ENCODE measurements at places on chromosomes 5 and 9. TPM values are rescaled to one million over a fixed set of nuclear protein-coding genes. Genes with fewer than 3 reads are reported as not detected.
A peak's percentile ranks its signal among the peaks of the same experiment; 100 is the strongest.

The GOLPH3 gene
- 102 TPM for total RNA-seq

- peaks cover 36% of the 10 kb centered on the region for H3K4me1 ChIP-seq
- no peak for DNase-seq
- no peak overlapping the region for H3K4me3 ChIP-seq
- no peak overlapping the region for H3K27ac ChIP-seq
- peaks cover 40% of the 10 kb centered on the region for H3K36me3 ChIP-seq
- H3K27me3 ChIP-seq = no peaks in the 10 kb centered on the region
These were observed 9.1 kb downstream of the PIK3R1 start for GRCh38 chr5:68224509-68225187.

The PPP2R2B gene
- total RNA-seq = not detected

DNA sequence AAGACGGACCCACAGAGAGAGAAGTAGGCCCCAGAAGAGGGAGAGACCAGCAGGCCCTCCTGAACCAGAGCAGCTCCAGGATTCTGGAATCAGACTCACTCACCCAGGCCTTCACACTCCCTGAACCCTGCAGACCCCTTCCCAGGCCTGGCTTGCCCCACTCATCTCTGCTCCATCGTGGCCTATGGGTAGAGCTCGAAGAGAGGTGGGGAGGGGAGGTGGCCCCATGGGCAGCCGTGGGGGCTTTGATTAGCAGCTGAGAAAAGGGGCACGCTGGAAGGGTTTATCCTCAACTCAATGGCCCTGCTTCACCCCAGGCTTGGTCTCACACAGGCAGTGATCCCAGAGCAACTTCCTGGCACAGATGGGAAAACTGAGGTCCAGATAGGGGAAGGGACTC is 613 bp downstream of the MYMK start:
- peaks cover 31% of the 10 kb centered on the region for H3K27me3 ChIP-seq
- H3K27ac ChIP-seq = no peak overlapping the region
- H3K4me1 ChIP-seq = peaks cover 41% of the 10 kb centered on the region
- H3K4me3 ChIP-seq = no peak overlapping the region

The SLC28A3 gene
- total RNA-seq = not detected

- peaks cover 40% of the 10 kb centered on the region for H3K4me1 ChIP-seq
- peak overlapping the region; percentile 63 for H3K27ac ChIP-seq
- no peaks in the 10 kb centered on the region for H3K27me3 ChIP-seq
- peak; percentile 43 for DNase-seq
- peak overlapping the region; percentile 72 for H3K4me3 ChIP-seq
These were observed 789 bp downstream of the ACER2 start for GRCh38 chr9:19409401-19410194.

The CAVIN4 gene
- 1.00 TPM for total RNA-seq

- H3K4me1 ChIP-seq = peaks cover under 1% of the 10 kb centered on the region
- H3K4me3 ChIP-seq = no peak overlapping the region
- H3K27me3 ChIP-seq = no peaks in the 10 kb centered on the region
- H3K36me3 ChIP-seq = peaks cover 7% of the 10 kb centered on the region
- no peak overlapping the region for H3K27ac ChIP-seq
These were observed 10.4 kb downstream of the PKN3 start for GRCh38 chr9:128712451-128713410.

GRCh38 chr5:27010646-27011045 is 27.7 kb downstream of the CDH9 start:
- H3K4me1 ChIP-seq = no peaks in the 10 kb centered on the region
- H3K36me3 ChIP-seq = no peaks in the 10 kb centered on the region
- H3K27ac ChIP-seq = no peak overlapping the region

- no peaks in the 10 kb centered on the region for H3K27me3 ChIP-seq
- H3K36me3 ChIP-seq = peaks cover 3% of the 10 kb centered on the region
- no peak overlapping the region for H3K4me3 ChIP-seq
- H3K27ac ChIP-seq = no peak overlapping the region
- H3K4me1 ChIP-seq = no peaks in the 10 kb centered on the region
These were observed 87.6 kb downstream of the SUSD1 start for GRCh38 chr9:112087506-112087905.

The NR6A1 gene
- total RNA-seq = 31.5 TPM

The ANKRD18B gene
- 1.2 TPM for total RNA-seq

DNA sequence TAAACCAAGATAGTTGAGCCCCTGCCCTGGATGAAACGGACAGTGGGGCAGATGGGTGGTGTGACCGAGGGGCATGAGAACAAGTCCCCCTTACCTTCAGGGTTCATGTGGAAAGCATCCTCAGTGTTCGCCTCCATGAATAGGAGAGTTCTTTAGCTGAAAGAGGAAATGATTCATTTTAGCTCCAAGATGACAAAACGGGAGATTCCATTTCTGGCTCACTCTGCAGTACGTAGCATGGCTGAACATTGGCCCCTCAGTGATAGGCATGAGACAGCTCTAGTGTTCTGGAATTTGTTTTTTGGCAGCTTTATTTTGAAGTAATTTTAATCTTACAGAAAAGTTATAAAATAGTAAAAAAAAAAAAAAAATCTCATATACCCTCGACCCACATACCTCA is 70.2 kb upstream of the AGXT2 start:
- no peak overlapping the region for H3K27ac ChIP-seq
- no peaks in the 10 kb centered on the region for H3K27me3 ChIP-seq
- H3K4me1 ChIP-seq = peaks cover 29% of the 10 kb centered on the region

DNA sequence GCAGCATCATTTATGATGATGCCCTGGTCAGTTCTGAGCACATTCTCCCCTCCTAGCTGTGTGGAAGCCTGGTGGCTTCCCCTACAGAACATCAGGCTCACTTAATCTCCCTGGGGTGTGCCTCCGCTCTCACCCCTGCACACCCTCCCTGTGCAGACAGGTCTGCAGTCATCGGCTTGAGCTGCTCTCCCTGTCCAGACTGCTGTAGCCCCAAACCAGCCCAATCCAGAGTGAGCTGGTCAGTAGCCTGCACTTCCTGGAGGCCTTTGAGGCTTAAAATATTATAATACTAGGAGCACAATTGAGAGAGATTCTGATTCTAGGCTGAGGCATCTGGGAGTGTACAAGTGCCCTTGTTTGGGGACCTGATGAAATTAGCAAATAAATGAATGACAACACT is 60.2 kb downstream of the PPARGC1B start:
- H3K4me1 ChIP-seq = peaks cover 2% of the 10 kb centered on the region
- DNase-seq = no peak
- H3K27me3 ChIP-seq = no peaks in the 10 kb centered on the region
- no peak overlapping the region for H3K4me3 ChIP-seq
- H3K36me3 ChIP-seq = no peaks in the 10 kb centered on the region

The ARL14EPL gene
- total RNA-seq = not detected

DNA sequence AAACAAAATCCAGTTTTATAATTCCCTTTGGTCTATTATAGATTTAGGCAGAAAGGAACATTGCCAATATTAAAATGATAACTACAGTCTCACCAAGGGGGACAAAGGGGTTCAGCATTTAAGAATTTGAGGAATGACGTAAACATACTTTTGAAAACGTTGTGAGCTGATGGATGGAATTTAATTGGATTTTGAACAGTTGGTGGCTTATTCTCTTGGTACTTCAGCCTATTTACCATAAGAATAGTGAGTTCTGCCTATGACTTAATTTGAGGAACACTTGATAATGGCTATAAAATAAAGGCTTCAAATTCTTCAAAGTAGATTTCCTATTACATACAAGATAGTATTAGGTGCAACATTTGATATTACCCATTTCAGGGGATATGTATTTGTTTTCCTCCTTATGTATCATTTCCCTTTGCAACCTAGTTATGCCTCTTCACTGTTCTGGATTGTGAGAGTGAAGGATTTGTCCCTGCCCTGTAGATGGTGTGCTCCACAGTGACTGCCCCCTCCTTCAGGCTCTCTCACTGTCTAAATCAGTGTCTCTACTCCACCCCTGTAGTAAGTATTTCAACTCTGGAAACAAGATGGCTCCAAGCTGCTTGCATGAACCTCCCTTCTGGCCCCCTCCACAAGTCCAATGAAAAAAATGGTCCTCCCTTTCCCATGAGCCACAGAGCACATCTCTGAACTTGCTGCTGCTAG is 225.6 kb downstream of the ARHGEF28 start:
- no peak overlapping the region for H3K4me3 ChIP-seq
- no peaks in the 10 kb centered on the region for H3K27me3 ChIP-seq
- DNase-seq = no peak
- peaks cover 13% of the 10 kb centered on the region for H3K36me3 ChIP-seq

GRCh38 chr9:76177931-76178330 is 216.3 kb downstream of the RFK start:
- no peaks in the 10 kb centered on the region for H3K27me3 ChIP-seq
- DNase-seq = no peak
- no peak overlapping the region for H3K27ac ChIP-seq
- no peak overlapping the region for H3K4me3 ChIP-seq
- no peaks in the 10 kb centered on the region for H3K4me1 ChIP-seq

The CYLC2 gene
- total RNA-seq = not detected

GRCh38 chr9:100472788-100473275 is at the start of gene TMEFF1:
TSS of gene TMEFF1 (plus strand) at chr9:100473149. CDS start at chr9:100473545, 396 bp downstream.
- H3K36me3 ChIP-seq = no peaks in the 10 kb centered on the region
- peaks cover 36% of the 10 kb centered on the region for H3K4me1 ChIP-seq

GRCh38 chr5:116583862-116584222 is 9.2 kb upstream of the SEMA6A start:
- DNase-seq = no peak
- H3K4me1 ChIP-seq = peaks cover 10% of the 10 kb centered on the region
- no peak overlapping the region for H3K4me3 ChIP-seq
- no peaks in the 10 kb centered on the region for H3K27me3 ChIP-seq
- H3K27ac ChIP-seq = no peak overlapping the region
- no peaks in the 10 kb centered on the region for H3K36me3 ChIP-seq

The SV2C gene
- total RNA-seq = not detected

GRCh38 chr9:16575142-16575985 is 295.1 kb downstream of the BNC2 start:
- H3K4me3 ChIP-seq = no peak overlapping the region
- no peaks in the 10 kb centered on the region for H3K36me3 ChIP-seq
- H3K27ac ChIP-seq = no peak overlapping the region
- no peaks in the 10 kb centered on the region for H3K27me3 ChIP-seq
- H3K4me1 ChIP-seq = no peaks in the 10 kb centered on the region

The ZBED3 gene
- 3.1 TPM for total RNA-seq

GRCh38 chr5:76705574-76705973 is 10.4 kb upstream of the F2R start:
- H3K27me3 ChIP-seq = no peaks in the 10 kb centered on the region
- no peak for DNase-seq
- no peak overlapping the region for H3K27ac ChIP-seq

DNA sequence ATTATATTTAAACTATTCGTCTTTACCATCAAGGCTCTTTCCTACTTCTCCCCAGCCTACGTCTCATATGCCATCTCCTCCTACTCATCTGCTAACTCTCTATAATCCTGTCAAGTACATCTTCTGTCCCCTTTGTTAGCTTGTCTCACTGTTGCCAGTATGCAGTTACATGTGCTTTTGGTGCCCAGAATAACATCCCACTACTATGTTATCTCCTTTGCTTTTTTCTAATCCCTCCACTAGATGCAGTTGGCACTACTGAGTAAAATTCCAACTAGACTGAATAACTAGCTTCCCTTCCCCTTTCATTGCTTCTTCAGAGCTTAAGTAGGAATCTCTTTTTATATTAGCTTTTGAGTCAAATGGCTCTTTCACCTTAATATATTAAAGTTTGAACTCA is 3.0 kb upstream of the ARRDC3 start:
- no peak overlapping the region for H3K4me3 ChIP-seq
- no peaks in the 10 kb centered on the region for H3K4me1 ChIP-seq
- no peaks in the 10 kb centered on the region for H3K36me3 ChIP-seq
- H3K27ac ChIP-seq = no peak overlapping the region
- no peaks in the 10 kb centered on the region for H3K27me3 ChIP-seq

DNA sequence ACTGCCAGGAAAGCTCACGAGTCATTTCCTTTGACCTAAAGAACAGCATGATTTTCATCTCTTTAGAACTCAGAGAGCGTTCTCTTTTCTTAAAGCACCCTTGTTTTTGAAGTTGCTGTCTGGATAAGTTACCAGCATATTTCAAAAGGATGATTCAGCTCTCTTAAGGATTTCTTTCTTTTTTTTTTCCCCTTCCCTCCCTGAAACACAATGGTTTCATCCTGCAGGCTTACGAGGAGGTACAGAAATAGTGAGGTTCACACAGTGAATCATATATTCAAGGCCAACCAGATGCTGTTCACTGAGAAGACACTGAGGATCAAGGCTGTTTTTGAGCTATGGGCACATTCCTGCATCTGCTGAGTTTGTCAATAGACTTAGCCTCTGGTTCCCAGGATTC is 257.2 kb downstream of the KIF4B start:
- H3K4me1 ChIP-seq = no peaks in the 10 kb centered on the region
- DNase-seq = no peak
- no peaks in the 10 kb centered on the region for H3K27me3 ChIP-seq
- H3K27ac ChIP-seq = no peak overlapping the region
- H3K36me3 ChIP-seq = no peaks in the 10 kb centered on the region

DNA sequence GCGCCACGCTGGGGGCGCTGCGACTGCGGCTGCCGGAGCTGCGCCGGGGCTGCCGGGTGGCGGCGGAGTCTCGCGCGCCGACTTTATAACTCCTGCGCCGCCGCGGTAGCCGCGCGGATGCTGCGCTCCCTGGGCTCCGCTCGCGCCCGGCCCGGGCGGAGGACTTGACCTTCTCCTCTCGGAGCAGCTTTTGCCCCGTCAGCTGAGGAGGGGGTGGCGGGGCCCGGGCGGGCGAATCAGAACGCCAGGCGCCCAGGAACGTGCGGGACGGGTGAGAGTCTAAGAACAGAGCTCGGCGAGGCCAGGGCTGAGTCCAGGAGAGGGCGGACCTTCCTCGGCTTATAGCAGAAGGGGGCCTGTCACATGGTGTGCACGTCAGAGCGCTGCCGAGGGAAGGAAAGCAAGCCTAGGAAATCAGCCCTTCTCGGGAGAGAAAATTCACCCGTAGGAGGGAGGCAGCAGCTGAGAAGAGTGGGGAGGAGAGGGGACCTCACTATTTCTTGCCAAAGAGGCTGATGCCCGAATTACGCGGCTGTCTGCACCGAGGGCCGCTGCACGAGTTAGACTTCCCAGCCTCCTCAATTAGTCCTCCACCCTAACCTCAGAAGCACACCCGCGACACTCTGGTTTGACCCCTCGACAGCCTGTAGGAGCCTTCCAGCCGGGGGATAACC is at the start of gene FOXD1:
TSS of gene FOXD1 (minus strand) at position 315 of the 674 bp plus-strand sequence. CDS start 415 bp downstream, outside the sequence.
- H3K27ac ChIP-seq = no peak within 1 kb of the TSS
- peak within 1 kb of the TSS; percentile 55 for H3K4me3 ChIP-seq
- DNase-seq = peak; percentile 32
- peaks cover 15% of the 10 kb centered on the region for H3K27me3 ChIP-seq
- H3K36me3 ChIP-seq = no peaks in the 10 kb centered on the region

The CACNA1B gene
- 0.04 TPM for total RNA-seq

DNA sequence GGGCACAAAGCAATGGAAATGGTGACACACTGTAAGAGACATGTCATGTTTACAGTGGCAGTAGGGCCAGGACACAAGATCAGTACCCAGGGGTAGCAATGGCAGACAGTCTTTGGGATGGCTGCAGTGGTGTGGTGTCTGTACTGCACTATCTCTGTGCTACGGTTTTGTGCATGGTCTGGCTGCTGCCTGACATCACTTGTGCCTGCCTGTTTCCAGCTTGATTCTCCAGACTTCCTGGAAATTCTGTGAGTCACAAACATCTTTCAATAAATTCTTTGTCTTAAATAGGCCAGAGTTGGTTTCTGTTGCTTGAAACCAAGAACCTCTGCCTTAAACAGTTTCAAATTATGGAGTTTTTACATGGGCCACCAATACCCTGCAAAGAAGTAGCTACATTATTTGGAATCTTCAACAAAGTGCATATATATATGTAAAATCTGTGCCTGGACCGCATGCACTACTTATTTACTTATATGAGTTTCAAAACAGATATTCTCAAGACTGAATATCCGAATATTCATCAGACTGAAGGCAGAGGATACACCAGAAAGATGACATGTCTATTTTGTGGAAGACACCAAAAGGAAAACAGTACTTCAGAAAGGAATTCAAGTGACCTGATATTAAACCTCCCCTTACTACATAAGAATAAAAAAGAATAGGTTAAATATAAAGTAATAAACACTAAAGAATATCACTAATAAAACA is 188.1 kb downstream of the RFX3 start:
- H3K36me3 ChIP-seq = no peaks in the 10 kb centered on the region
- no peaks in the 10 kb centered on the region for H3K27me3 ChIP-seq
- no peak overlapping the region for H3K27ac ChIP-seq
- H3K4me1 ChIP-seq = no peaks in the 10 kb centered on the region
- no peak overlapping the region for H3K4me3 ChIP-seq
